Nucleus accumbens (tissue), 56 donors: ENCODE measurements at places on chromosomes 3 and 15.

DNA sequence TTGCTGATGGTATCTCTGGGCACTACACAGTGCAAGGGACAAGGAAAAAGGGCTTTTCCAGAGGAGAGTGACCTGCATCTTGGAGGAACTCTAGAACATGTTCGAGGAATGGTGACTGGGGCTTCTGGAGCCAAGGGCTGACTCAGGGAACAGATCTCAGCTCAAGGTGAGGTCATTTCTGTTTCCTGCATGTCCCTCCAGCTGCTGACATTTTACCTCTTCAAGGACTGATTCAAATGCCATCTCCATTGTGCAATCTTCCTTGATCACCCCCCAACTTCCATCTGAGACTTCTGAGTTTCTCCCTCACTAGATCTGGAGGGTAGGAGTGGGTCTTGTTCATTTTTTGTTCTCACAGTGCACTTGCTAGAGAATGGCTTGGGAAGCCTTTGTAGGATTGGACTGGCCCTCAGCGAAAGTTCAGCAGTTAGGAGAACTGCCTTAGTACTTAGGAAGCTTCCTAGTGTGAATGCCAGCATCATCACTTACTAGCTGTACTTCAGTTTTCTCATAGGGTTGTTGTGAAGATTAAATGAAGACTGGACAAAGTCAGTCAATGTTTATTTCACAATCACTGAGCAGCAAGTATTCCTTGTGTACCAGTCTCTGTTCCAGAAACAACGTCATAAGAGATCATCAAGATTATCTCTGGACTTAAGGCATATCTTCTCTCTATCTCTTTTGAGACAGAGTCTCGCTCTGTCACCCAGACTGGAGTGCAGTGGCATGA, 2.6 kb upstream of the IDH3A start:
- no peak for DNase-seq

- DNase-seq, result no peak
Measured at GRCh38 chr3:159619341-159619885, 369.2 kb upstream of the IL12A start.

DNA sequence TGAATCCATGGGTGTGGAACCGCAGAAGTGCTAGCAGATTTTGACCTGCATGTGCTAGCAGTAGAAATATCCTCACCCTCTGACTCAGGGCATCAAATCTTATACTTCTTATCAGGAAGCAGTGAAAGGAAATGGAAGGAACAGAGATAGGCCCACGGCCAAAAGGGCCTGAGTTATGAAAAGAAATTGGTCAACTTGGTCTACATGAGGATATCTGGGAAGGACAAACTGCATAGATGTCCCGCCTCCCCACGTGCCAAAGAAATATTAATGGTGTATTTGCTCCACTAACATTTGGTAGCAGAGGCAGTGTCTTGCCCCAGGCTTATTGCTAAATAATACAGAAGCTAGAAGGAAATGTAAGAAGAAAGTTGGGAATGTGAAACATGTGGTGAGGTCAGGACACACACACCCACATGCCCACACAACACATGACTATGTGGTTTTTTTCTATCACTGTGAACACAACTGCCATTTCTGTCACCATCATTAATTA, 93.6 kb upstream of the COL8A1 start:
- DNase-seq, result no peak

DNA sequence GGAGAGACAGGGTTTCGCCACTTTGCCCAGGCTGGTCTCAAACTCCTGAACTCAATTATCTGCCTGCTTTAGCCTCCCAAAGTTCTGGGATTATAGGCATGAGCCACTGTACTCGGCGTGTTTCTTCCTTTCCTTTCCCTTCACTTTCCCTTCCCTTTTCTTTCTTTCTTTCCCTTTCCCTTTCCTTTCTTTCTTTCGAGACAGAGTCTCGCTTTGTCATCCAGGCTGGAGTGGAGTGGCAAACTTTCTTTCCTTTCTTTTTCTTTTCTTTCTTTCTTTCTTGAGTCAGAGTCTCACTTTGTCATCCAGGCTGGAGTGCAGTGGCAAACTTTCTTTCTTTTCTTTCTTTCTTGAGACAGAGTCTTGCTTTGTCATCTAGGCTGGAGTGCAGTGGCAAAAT, 17.4 kb upstream of the LDHAL6B start:
- no peak for DNase-seq

GRCh38 chr15:95718441-95718840, 612.1 kb upstream of the NR2F2 start:
- DNase-seq, result no peak

DNA sequence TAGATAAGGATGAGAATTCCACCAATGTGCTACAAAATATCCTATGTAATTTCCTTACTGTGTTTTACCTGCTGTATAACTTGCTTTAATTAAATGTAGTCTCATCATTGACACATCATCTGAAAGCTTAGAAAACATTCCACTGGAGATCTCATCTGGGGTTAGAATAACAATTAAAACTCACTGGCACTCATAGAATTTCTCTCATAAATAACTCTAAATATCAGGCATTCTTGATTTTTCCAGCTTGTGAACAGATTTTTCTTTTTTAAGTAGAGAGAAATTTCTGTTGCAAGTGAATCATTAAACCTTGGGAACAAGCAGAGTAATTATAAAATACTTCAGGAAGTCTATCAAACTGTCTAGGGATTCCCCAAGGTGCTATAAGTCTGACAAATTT, 843.8 kb downstream of the NAALADL2 start:
- no peak for DNase-seq

- no peak for DNase-seq
Measured at GRCh38 chr3:191762323-191762960, 301.5 kb downstream of the PYDC2 start.

GRCh38 chr3:15654127-15654526, 52.6 kb downstream of the BTD start:
- DNase-seq, result no peak

GRCh38 chr3:169173231-169173630, 490.3 kb downstream of the MECOM start:
- DNase-seq, result no peak

- DNase-seq, result no peak
Measured at GRCh38 chr15:88974392-88974791, 61.2 kb upstream of the MFGE8 start.

GRCh38 chr15:67862750-67863441, 23.1 kb upstream of the RNU6-1 start:
- DNase-seq, result no peak

- no peak for DNase-seq
Measured at GRCh38 chr3:140552898-140553297, 125.0 kb upstream of the TRIM42 start.

DNA sequence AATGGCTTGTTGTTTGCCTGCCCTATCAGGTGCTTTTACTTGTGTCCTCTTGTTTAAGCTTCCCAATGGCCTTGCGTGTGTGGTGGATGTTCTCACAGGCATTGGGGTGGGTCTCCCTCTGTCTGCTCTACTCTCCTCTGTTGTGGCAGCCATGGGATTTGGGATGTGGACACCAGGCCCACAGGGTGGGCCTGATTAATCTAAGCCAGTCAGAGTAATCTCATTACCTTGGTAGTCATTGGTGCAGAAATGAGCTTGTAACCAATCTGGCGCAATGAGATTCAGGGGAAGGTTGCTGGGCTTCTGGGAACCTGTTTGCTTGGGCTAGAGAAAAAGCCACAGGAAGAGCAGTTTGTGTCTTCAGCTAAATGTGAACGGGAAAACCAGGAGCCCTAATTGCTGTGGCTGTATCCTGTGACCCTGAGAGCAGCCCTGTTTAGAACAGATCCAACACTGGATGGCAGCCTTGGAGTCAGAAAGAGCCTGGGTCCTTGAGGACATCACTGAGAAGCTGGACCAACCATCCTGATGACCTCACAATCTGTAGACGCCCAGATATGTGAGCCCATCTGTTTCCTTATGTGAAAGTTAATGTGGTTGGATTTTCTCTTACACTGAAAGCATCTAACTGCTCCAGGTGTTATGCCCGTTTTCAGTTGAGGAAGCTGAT, 157.3 kb upstream of the UBE2E1 start:
- no peak for DNase-seq

GRCh38 chr3:47852604-47853602, 50.0 kb downstream of the DHX30 start:
- DNase-seq, result no peak

DNA sequence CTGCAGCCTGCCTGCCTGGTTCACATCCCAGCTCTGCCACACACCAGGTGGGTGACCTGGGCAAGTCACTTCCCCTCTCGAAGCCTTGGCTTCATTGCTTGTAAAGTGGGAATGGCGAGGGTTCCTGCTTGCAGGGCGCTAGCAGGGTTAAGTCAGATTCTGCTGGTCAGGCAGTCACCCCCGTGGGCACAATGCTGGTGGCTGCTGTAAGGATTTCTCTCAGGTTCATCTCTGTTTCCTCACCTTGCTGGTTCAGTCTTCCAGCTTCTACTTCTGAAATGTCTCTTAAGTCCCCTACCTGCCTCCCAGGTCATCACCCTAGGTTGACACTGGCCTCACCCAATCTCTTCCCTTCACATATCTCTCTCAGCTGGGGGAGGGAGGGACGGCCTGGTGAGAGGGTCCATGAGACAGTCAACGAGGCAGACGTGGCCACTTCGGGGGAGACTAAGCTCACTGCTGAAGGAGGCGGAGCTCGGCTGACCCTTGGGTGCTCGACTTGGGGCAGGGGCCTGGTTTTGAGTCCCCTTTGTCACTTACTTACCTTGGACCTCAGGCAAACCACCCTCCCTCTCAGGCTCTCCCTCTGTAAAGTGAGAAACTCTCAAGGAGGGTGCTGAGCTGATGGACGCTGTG, 11.5 kb downstream of the CTSH start:
- no peak for DNase-seq

DNA sequence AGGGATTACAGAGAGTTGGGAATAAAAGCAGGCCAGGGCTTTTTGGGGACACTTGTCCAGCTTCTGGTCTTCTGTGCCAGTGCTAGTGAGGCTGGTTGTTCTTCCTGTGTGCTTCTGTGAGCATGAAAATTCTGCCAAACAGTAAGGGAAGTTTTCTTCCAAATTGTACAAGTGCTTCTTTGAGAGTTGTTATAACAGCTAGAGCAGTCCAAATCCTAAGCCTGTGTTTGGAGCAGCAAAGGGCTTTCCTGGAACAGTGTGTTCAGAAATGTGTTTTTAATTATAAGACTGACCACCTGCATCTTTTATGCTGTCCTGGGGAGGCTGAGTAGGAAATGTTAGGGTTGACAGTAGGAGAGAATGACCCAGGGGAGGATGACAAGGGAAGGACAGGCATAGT, 223.0 kb upstream of the P2RY1 start:
- no peak for DNase-seq

DNA sequence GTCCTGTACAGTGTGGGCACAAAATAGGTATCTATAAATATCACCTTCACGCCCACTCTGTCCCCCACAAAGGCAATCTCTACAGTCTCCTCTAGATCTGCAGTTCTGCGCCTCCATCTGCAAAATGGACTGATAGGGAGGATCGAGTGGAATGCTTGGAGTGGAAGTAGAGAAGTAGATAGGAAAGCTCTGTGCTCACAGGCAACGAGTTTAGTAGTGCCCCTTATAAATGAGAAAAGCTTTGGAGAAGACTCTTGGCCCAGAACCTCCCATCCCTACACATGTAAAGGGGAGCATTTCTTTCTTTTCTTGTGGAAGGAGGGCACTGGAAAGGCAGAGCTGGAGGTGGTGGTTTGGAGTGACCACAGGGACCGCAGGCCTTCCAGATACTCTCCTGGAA, 88.5 kb downstream of the ZNF621 start:
- DNase-seq, result no peak

DNA sequence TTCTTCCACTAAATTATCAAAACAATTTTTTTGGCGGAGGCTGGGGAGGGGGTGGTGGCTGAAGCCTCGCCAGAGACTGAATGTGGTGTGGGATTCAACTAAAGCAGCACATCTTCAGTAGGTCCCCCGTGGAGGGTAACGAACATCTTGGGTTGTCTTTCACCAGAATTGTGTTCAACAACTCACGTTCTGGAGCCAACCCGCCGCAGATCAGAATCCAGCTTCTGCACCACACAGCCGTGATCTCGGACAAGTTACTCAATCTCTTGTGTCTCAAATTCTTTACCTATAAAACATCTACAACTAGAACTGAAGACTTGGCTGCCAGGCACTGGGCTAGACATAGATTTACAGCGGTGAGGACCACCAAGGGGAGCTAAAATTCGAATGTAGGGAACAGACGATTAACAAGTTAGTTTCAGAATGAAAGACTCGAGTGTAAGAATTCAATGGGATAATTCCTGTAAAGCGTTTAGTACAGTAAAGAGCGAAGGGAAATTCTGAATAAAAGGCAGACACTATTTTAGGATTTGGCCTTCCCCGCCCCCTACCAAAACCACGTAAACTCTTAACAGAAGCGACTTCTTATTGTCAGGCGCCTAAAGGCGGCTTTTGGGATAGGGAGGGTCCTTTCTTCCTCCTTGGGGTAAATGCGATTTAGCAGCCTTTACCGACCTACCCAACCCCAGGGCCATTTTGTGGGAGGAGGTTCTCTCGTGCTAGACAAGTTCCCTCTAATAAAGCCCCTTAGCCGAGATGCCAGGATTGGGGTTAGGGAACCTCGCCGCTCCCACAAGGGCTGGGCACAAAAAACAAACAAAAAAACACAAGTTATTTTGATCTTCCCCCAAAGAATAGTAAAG, 697 bp upstream of the RAB5A start:
- no peak for DNase-seq

- DNase-seq, result no peak
Measured at GRCh38 chr3:150278843-150279381, 129.2 kb upstream of the TSC22D2 start.

- DNase-seq, result no peak
Measured at GRCh38 chr15:35115155-35115725, 30.1 kb upstream of the NANOGP8 start.

DNA sequence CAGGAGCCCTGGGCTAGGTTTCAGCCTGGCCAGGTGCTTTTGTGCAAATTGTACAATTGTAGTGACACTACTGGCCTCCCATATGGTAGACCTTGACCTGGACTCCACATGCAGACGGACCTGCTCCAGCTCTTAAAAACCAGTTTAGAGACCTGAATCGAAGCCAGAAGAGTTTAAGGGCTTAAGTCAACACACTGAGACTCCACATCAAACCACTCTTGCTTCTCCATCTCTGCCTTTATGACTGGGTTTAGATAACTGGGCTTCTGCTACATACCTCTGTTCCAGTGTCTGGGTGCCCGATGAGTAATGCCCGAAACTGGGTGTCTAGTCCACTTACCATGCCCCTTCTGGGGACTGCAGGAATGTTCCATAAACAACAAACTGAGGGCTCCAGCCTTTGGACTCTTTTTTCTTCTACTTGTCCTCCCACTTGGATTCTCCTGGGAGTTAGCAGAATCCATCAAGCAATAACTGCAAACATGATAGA, 32.8 kb downstream of the TMEM212 start:
- DNase-seq, result no peak

DNA sequence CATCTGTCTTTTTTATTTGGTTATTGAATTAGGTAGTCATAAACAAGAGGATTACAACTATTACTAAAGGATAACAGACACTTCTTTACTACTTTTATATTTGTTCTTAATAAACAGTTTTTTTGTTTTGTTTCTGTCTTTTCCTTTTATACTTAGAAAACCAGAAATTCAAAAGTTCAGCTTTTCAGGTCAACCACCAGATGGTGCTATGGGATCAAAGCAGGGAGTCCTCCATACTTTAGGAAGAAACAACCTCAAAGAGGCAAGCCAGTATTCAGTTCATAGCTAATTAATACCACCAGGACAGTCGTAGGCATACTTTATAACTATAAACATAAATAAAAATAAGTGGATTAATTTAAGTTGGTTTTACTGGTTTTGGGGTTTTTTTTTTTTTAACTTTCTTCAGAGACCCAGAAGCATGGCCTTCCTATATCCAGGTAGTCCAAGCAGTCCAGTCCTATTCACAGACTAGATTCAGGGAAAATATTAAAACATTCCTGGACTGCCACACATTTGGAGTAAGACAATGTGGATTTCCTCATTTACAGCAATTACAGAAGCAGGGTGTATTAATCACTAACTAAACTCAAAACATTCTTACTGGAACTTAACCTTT, 16.0 kb upstream of the EID1 start:
- DNase-seq, result no peak

- DNase-seq, result no peak
Measured at GRCh38 chr3:134312873-134313846, 61.1 kb downstream of the AMOTL2 start.
